ENCODE measurements at places on chromosomes 7 and 10.

GRCh38 chr10:132777441-132777840 is 8.5 kb downstream of the NKX6-2 start:
- no peak for DNase-seq

DNA sequence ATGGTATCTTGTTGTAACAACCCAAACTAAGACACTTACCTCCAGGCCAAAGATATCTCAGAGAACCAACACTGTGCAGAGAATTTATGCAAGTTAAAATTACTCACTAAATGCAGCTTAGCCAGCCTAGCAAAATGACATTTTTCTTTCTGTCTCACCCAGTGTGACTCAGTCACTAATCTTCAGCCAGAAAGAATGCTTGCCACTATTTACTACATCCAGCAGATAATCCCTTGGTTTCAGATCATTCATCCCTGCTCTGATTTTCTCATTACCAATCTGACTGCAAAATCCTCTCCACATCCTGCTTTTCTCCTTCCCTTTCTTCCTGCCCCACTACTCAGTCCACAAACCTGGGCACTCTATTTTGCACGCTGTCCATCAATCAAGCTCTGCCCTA is 93.5 kb upstream of the NEBL start:
- DNase-seq = no peak

DNA sequence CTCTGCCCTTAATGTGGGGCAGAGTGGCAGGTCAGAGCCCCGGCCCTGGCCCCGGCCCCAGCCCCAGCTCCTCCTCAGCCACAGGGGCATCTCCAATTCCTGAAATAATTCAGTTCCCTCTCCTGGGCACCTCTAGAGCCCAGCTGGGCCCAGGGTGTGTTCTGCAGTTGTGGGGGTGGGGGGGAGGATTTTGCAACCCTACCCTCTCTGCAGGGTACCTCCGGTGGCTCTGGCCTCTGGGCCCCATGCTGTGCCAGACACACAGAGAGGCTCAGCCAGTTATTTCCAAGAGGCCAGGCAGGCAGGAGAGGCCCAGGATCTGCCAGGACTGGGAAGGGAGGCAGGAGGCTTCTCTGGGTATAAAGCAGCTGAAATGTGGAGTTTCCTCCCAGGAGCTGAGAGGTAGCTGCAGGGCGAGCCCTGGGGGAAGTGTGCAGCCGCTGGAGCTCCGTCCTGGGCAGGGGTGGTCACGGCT is 47.9 kb downstream of the PWWP2B start:
- no peak for DNase-seq

- no peak for DNase-seq
Observed at GRCh38 chr7:27149842-27150567, 2.4 kb downstream of the HOXA3 start.

GRCh38 chr10:31836569-31837406 is 91.8 kb downstream of the ARHGAP12 start:
- no peak for DNase-seq

DNA sequence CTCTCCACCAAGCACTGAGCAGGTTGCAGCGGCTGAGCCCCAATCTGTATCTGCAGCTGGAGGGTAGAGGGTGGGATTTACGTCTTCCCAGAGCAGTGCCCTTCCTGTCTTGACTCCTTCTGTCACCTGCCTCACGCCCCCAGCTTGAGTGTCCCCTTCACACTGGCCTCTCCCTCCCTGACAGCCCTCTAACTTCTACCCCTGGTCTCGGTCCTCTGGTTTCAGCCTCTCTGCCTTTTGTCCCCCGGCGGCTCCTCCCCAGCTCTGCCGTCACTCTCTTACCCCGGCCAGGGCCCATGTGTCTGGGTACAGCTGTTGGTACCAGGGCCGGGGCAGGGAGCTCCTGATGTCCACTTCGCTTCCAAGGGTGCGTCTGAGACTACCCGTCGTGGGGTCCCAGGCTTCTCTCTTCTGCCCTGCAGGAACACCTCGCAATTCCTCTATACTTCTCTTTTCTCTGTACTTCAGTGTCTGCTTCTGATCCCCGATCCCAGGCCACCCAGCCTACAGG is 654 bp downstream of the MUC3A start:
- no peak for DNase-seq

GRCh38 chr7:111741811-111742240 is 179.5 kb upstream of the IMMP2L start:
- no peak for DNase-seq

GRCh38 chr7:139572704-139573385 is 49.4 kb downstream of the CLEC2L start:
- no peak for DNase-seq

GRCh38 chr10:21473135-21473534 is 52.3 kb downstream of the SKIDA1 start:
- DNase-seq = no peak

GRCh38 chr10:12252882-12253546 is 57.0 kb downstream of the CDC123 start:
- DNase-seq = peak; percentile 61

DNA sequence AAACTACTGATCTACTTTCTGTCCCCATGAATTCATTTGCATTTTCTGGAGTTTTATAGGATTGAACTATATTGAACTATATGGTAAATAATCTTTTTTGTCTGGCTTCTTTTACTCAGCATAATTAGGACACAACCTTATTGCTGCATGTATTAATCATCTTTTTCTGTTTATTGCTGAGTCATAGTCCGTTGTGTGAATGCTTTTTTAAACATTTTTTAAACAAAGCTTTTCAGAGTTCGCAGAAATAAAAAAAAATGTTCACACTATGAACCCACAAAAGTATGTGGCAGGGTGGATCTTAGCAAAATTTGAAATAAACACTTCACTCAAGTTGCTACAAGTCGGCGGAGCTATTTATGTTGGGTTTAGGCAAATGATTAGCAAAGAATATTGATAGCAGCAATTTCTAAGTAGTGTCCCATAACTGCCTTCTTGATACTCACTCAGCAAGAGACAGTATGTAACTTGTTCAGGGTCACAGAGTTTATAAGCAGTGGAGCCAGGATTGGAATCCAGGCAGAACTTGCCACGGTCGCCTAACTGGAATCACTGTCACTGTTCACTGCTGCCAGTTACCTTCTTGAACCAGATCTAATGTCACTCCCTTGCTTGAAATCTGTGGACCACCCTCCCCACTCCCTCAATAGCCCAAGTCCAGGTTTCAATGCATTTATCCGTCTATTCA is 5.6 kb downstream of the CH25H start:
- no peak for DNase-seq

GRCh38 chr10:12269056-12269455 is 73.1 kb downstream of the CDC123 start:
- DNase-seq = no peak

DNA sequence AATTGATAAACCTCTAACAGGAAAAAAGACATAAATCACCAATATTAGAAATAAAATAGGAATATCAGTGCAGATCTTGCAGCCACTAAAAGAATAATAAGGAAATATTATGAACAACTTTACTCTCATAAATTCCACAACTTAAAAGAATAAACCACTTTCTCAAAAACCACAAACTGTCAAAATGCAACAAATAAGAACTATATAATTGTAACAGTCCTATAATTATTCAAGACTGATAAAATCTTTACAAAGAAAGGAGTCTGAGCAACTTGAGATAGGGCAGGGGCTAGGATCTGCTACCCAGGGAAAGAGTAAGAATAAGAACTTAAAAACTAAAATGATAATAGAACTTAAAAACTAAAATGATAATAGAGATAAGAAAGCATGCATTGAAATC is 169.5 kb upstream of the GDF10 start:
- DNase-seq = no peak

- no peak for DNase-seq
Observed at GRCh38 chr10:76632767-76633051, 1004.9 kb downstream of the KCNMA1 start.

DNA sequence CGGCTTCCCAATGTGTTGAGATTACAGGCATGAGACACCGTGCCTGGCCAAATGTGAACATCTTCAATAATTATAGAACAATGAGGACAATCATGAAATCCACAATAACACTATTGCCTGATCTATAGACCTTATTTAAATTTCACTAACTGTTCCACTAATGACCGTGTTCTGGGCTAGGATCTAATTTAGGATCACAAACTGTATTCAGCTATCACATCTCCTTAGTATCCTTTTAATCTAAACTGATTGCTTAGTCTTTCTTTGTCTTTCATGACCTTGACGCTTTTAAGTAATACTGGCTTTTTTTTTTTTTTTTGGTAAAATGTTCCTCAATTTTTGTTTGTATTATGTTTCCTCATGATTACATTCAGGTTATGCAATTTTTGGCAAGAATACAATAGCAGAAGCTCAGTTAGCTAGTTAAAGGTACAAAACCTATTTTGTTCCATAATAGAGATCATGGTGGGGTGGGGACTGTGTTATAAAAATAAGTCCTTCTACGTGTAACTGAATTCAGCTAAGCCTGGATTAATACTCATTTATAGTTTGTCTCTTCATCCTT is 158.4 kb downstream of the AOAH start:
- no peak for DNase-seq

GRCh38 chr7:78350926-78351325 is 552.4 kb downstream of the PHTF2 start:
- DNase-seq = no peak

- no peak for DNase-seq
Observed at GRCh38 chr10:75403939-75404814, 2.6 kb upstream of the ZNF503 start.

DNA sequence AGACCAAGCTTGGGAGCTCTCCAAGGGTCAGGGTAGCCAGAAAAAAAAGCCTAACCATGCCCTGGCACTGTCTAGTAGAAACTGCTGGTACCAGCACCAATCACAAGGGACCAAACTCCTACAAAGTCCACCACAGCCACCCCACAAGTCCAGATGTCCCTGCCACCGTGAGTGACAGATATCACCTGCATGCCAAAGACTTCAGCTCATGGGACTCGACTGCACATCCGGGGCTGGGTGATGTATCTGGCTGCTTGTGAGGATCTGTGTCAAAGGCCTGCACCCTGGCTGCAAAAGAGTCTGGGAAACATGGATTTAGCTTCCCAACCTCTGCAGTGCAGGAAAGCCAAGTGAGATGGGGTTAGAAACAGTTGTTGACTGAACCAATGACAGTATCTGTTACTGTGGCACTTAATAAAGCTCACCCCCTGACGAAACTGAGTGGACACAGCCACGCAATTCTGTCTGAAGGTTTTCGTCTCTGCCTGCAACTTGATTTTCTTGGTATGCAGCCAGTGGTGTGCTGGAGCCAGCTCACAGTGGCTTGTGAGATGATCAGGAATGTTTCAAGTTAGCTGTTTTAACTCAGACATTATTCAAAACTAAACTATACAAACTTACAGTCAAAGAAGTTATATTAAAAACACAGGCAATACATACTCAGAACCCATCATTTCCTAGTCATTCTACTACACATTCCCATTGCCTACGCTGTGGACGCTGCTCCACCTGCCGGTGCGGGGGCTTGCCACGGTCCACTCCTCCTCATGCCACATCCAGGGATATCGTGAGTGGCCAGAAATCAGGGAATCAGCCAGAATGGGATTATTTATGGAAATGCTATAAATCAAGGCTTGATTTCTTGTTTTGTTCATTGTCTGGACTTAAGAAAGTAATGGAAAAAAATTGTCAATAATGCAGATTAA is 9.2 kb downstream of the ZNF488 start:
- DNase-seq = peak; percentile 26

DNA sequence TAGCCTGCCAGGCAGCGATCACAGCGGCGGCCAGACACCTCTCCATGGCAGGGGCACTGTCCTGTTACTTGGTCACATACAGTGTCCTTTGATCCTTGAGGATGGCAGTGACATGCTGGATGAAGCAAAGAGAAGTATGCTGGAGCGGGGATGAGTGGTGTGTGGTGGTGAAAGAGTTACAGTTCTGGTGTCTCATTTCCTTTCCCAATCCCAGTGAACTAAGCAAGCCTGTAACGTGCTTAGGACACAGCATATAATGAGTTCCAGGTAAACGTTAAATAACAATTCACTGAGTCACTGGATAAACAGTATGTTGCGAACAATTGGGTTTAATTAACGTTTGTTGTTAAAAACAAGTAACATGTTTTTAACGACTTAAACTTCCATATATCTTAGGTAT is 63.5 kb upstream of the LAMB1 start:
- DNase-seq = no peak

- no peak for DNase-seq
Observed at GRCh38 chr7:15559416-15559928, 2.3 kb downstream of the AGMO start.

DNA sequence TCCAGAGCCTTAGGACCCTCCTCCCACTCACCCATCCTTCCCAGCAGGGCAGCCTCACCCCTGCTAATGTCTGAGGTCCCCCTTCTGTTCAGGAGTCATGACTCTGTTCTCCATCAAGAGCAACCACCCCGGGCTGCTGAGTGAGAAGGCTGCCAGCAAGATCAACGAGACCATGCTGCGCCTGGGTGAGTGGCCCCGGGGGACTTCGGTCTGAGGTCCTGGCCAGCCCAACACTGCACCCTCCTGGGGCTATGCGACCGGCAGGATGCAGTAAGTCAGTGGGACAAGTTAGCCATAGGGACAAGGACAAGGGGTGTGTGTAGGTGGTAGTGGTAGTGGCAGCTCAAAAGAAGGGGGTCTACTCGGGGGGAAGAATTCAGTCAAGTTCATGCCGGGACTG is 16.2 kb upstream of the AHCYL2 start:
- DNase-seq = no peak

DNA sequence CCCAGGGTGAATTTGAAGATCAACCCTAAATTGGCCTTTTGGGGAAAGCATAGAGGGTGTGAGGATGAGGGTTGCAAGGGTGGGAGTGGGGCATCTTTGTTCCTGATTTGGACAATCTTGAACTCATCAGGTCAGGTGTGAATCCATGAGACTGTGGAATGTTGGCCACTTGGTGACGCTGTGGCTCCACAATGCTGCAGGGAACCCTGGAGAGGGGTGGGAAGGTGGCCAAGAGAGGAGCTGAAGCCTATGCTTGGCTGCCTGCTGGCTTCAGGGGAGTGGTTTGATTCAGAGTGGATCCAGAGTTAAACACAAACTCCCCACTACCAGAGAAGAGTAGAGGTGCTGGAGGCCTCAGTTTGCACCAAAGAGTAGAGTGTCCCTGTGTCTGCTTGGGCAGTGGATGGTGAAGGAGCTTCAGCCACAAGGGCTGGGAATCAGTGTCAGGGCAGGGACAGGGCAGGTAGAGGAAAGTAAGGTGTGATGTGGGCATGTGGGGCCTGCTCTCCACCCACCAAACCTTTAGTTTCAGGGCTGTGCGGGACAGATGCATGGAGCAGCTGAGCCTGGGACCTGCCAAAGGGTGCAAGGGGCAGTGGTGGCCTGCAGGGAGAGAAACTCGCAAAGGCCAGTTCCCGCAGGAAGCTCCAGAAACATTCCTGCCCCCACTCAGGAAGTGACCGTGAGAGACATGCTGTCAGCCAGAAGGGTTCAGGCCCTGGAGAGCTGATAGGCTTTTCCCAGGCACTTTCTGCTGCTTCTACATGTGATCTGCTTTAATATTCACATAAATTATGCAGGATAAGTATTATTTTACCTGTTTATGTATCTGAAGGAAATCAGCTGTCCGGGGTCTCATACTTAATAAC is 81.0 kb upstream of the PRSS58 start:
- DNase-seq = peak; percentile 87

- DNase-seq = no peak
Observed at GRCh38 chr10:4512671-4513240, 313.3 kb upstream of the AKR1E2 start.

GRCh38 chr10:5068274-5068984 is 25.8 kb upstream of the AKR1C3 start:
- no peak for DNase-seq

GRCh38 chr7:159049266-159050025 is 95.2 kb downstream of the VIPR2 start:
- no peak for DNase-seq

GRCh38 chr10:88076027-88076880 is 212.8 kb downstream of the PTEN start:
- DNase-seq = no peak

- no peak for DNase-seq
Observed at GRCh38 chr7:120996988-120997345, 8.5 kb downstream of the CPED1 start.
